CD8-positive, alpha-beta memory T cell (primary cell): ENCODE measurements at places on chromosomes 2 and 18. TPM values are rescaled to one million over a fixed set of nuclear protein-coding genes. Genes with fewer than 3 reads are reported as not detected.

RGPD5 gene
- 31.7 TPM for total RNA-seq

GPBAR1 gene
- total RNA-seq, result 0.72 TPM

TMEM247 gene
- total RNA-seq, result not detected

IER3IP1 gene
- total RNA-seq, result 15.6 TPM

DUSP28 gene
- total RNA-seq, result 7.0 TPM

ABCG8 gene
- not detected for total RNA-seq

ASPRV1 gene
- total RNA-seq, result 0.64 TPM

SLC66A2 gene
- 29.9 TPM for total RNA-seq

PRKAG3 gene
- not detected for total RNA-seq

STK11IP gene
- 26.2 TPM for total RNA-seq

ZNF521 gene
- total RNA-seq, result not detected

GAL3ST2 gene
- total RNA-seq, result not detected

UGT1A10 gene
- total RNA-seq, result not detected

HOXD3 gene
- not detected for total RNA-seq

CNOT9 gene
- 131 TPM for total RNA-seq

STARD6 gene
- 0.46 TPM for total RNA-seq

DPY30 gene
- 78.2 TPM for total RNA-seq

SFTPB gene
- total RNA-seq, result not detected

CYP27A1 gene
- total RNA-seq, result 1.2 TPM

DHRS9 gene
- total RNA-seq, result 0.37 TPM

ZNF892 gene
- total RNA-seq, result 4.7 TPM

RAMP1 gene
- total RNA-seq, result 0.60 TPM

IGFBP5 gene
- total RNA-seq, result not detected

PROC gene
- total RNA-seq, result 0.13 TPM

CCT7 gene
- total RNA-seq, result 758 TPM

CNDP1 gene
- 0.09 TPM for total RNA-seq

CRYBA2 gene
- total RNA-seq, result not detected

CNTNAP5 gene
- not detected for total RNA-seq
